ENCODE measurements at places on chromosomes 3 and 15.

GRCh38 chr3:188266562-188267274 is 112.8 kb downstream of the LPP start:
- DNase-seq, result no peak

DNA sequence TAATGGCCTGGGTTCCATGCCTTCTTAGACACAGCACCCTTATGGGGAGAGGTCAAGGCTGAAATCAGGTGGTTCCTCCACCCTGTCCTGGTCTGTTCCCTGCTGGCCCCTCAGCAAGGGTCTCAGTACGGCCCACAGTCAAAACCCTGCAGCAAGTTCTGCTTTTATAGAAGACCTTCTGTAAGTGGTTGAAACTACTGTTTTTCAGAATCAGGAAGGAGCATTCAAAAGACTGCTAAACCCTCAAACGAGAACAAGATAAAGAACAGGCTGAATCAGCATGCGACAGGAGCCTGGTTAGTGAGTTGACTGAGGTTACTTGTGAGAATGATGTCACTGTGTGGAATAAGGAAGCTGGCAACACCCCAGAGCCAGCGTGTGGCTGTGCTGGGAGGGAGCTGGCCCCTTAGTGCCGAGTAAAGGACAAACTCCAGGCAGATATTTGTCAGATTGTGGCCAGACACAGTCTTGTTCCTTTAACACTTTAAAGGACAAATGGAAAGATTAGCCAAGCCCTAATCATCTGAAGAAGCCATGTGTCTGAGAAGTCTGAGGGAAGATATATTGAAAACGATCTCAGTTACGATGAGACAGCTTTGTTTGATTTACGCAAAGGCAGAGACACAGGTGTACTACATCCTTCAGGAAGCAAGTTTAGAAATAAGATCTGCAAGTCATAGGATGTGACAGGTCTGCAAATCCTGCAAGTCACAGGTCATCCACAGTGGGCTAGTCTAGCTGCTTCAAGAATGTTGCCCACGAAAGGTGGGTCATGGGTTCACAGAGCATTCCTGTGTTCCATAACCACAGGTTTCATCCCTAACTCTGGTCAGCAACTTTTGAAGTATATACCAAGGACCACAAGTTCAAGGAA is 54.0 kb downstream of the B3GNT5 start:
- DNase-seq, result no peak

GRCh38 chr15:97026781-97027180 is 696.3 kb downstream of the NR2F2 start:
- DNase-seq, result no peak

DNA sequence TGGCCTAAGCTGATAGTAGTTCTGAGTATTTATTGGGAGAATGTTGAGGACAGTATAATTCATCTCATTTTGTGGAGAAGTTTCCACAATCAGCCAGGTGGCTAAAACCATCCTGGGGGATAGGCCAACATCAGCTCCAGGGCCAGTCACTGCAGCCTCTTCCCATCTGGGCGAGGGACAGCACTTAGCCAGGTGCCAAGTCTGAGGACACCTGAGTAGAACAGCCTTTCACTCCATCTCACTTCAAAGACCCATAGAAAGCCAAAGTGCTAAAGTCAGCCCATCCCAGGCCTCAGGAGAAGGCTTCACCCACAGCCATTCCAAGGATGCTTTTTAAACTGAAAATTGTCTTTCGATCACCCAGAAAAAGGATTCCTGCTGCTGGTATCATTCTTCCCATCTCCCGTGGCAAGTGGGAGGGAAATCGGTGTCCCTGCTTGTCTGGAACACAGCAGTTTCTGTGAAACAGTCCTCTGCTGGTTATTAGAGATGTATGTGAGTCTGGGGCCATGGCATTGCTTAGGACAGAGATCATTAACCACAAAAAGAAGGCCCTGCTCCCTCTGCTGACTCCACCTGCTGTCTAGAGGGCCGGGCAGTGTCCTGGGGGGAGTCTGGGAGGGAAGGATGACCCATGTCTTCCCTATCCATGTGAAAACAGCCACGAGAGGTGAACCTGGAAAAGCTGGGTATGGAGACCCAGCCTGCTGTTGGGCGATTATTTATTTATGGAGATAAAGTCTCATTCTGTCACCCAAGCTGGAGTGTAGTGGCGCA is 9.6 kb downstream of the CALML4 start:
- no peak for DNase-seq

- no peak for DNase-seq
Measured at GRCh38 chr3:107858876-107859275, 232.0 kb downstream of the CD47 start.

GRCh38 chr3:126158912-126159454 is 21.4 kb downstream of the ALDH1L1 start:
- DNase-seq, result peak; percentile 23

GRCh38 chr15:80228959-80229610 is 22.9 kb downstream of the CTXND1 start:
- DNase-seq, result no peak

DNA sequence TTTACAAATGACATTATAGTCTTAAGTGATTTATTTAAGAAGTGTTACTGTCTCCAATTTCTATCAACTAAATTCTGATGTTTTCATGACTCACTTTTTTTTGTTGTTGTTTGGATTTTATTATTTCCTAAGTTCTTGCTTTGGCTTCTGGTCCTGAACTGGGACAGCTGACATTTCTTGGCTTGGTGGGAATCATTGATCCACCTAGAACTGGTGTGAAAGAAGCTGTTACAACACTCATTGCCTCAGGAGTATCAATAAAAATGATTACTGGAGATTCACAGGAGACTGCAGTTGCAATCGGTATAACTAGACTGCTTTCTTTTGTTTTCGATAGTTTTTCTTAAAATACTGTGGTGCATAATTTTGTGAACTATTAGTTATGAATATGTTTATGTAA is 47.5 kb downstream of the ASTE1 start:
- no peak for DNase-seq

- DNase-seq, result no peak
Measured at GRCh38 chr3:185439745-185440466, 58.9 kb downstream of the TMEM41A start.

DNA sequence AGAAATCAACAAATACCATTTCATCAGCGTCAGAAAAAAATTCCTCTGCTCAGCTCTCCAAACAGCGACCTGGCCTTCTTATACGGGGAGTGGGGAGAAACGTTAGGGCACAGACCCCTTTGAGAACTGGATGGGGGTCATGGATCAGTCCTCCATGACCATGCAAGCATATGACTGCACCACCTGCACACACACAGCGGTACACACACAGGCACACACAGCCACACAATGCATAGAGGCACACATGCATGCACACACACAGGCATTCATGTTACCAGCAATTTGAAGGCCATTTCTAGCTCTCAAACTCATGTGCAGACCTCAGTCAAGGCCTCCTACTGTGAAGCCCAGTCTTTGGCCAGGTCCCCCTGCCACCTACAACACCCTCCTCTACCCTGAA is 50.2 kb downstream of the SLC41A3 start:
- DNase-seq, result no peak

DNA sequence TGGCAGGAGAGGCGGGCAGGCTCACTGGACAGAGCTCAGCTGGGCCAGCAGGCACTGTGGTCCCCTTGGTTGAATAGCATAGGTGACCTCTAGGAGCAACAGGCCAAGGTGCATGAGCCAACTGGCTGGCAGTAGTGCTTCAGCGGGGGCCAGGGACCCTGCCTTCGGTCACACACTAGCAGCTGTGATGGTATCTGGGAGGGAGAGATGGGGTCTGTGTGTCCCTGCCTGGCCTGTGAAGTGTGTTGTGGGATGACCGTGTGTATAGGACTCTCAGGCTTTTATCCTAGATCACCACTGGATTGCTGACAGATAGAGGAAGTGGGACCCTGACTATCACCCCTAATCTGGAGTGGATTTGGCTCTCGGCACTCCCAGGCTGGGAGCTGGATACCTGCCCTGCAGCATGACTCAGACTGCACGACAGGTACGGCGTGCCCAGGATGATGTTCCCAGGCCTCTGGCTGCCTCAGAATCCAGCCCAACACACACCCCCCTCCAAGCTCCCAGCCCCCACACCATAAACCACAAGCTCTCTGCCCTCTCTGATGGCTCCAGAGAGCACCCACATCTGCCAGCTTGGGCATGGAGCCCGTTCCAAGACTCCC is 7.8 kb downstream of the RPS17 start:
- no peak for DNase-seq

DNA sequence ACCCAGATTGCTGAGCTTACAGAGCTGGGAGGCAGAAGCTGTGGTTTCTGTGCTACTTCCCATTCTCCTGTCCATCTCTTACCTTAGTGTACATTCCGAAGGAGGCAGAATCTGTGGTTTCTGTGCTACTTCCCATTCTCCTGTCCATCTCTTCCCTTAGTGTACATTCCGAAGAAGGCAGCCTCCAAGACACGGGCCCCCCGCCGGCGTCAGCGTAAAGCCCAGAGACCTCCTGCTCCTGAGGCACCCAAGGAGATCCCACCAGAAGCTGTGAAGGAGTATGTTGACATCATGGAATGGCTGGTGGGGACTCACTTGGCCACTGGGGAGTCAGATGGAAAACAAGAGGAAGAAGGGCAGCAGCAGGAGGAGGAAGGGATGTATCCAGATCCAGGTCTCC is 11.2 kb downstream of the NUTM1 start:
- no peak for DNase-seq

DNA sequence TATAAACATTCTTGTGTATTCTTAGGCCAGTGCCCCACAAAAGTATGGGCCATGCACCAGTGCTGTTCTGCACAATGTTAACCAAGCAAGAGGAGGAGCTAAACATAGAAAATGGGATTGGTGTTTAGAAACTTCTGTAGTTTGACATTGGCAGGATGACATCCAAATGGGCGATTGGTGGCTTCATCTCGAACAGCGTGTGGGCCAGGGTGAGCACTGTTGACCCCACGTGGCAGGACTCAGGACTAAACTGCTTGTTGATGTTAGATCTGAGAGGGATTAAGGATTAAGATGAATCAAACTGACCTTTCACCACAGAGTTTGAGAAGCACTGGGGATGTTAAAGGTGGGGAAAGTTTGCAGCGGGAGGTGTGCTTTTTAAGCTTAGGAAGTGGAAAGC is 31.9 kb downstream of the ZNF710 start:
- DNase-seq, result no peak

- DNase-seq, result peak; percentile 78
Measured at GRCh38 chr3:154180836-154181691, 59.9 kb downstream of the ARHGEF26 start.

- DNase-seq, result no peak
Measured at GRCh38 chr3:121793078-121793477, 41.8 kb downstream of the IQCB1 start.

GRCh38 chr3:111979434-111980038 is 710 bp downstream of the ABHD10 start:
- DNase-seq, result no peak

DNA sequence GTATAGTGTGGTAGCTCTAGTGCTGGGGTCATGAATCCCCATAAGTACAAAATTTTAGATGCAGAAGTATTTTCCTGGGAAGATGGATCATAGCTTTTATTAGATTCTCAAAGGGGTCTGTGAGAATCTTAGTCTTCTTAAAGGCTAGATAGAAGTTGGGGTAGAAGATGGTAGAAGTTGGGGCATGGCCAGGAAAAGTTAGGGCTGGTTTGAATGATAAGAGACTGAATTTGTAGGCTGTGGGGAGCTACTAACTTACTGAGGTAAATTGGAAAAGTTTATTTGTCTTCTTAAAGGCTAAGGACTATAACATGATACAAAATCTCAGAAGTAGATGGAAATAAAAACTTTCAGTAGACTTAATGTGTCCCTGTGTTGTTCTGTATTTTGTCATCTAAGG is 1.6 kb upstream of the UBE2Q2 start:
- DNase-seq, result no peak

- peak; percentile 74 for DNase-seq
Measured at GRCh38 chr3:15512166-15512565, 9.3 kb downstream of the COLQ start.

DNA sequence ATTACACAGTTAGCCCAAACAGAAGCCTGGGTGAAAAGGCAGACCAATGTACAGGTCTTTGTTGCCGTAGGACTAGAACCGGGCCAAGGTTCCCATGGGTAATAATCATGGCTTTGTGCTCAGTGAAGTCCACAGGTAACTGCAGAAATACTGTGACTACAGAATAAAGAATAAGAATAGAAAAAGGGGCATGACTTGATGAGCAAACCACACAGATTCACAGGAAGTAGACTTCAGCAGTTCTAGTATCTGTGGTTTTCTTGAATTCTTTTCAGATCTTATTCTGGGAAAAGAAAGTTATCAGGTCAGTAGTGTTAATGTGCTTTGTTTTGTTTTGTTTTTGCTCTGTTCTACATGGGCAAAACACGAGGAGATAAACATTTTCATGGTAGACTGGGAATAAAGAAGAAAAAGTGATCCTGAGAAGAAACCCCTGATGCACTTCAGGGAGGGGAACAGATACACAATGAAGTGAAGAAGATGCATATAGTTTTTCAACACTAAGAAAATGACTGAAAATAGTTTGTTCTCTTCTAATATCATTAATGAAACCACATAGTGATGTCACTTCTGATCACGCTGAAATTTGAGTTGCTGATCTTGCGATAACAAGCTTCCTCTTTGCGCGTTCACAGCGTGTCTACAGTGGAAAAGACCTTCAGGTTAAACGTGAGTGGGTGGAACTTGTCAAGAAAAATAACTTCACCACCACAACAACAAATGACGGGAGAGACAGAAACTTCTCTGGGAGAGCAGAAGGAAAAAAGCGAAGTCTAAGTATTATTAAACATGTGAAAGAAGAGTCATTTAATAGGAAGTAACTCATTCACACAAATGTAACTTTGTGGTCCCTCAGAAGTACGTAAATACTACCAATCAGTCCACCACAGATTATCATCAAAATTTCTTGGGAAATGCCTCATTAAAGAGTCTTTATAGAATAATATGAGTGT is 315.8 kb upstream of the SATB1 start:
- DNase-seq, result no peak

DNA sequence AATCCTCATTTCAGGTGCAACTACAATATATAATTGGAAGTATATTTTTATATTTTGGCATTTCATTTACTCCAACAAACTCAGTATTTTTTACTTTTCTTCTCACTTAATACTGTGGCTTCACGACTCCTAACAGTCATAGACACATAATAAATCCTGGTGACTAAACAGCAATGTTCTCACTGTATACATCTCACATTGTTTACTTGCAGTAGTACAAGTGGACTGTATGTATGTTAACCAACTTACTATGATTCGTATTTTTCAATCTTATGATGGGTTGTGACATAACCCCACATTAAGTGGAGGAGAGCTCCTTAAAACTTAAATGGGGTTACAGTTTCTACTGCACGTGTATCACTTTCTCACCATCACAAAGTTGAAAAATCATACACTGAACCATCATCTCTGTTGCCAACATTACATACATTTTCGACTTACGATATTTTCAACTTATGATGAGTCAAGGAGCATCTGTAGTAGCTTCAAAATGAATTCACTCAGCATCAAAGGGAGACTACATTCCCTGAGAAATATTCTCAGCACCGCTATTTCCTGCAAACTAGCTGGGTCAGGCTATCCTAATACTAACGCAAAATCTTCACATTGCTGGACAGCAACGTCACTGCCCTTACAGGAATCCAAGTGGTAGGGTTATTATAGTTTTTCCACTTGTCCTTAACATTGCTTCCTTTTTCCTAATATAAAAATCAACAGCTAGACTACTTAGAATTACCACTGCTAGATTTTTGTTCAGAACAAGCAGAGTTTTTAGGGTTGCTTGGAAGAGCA is 7.3 kb downstream of the ADAM10 start:
- DNase-seq, result peak; percentile 36

- DNase-seq, result no peak
Measured at GRCh38 chr15:98745650-98746374, 97.5 kb downstream of the IGF1R start.

- DNase-seq, result no peak
Measured at GRCh38 chr15:80216141-80216540, 35.9 kb downstream of the CTXND1 start.

Data from eye (tissue), 1 donor.